ENCODE measurements at places on chromosomes 5 and 9.

DNA sequence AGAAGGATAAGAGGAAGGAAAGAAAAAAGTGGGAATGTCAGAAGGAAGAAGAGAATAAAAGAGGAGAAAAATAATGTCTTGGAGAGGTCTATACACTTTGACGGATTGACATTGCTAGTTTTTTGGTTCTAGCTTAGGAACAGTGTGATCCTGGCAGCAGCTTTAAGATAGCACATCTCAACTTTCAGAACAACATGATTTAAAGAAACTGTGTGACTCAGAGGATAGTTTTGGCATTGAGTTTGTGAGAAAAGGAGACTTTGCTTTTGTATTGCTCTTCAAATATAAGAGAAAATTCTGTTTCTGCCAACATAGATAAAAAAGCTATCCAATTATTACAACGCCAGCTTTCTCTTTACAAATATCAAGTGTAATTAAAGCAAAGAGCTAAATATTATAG lies 260.7 kb upstream of the ARRDC3 start:
- DNase-seq: no peak

DNA sequence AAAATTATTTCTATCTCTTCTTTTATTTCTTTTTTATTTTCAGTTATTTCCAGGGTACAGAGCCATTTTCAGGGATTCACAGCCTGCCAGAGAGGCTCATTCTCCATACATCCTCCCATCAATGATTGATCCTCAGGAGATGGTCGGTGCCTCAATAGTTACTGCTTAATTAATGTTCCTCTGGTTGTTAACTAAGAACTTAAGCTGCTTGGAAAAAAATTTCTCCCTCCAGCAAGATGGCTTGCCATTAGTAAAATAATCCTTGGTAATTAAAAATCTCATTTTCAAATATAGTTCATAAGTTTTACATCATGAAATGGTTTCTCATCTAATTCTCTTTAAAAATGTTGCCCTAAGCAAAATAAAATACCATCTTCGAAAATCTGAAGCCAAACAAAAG lies 20.0 kb downstream of the MARCHF11 start:
- DNase-seq: no peak

GRCh38 chr5:131186561-131187256 lies 16.0 kb downstream of the LYRM7 start:
- peak; percentile 23 for DNase-seq

DNA sequence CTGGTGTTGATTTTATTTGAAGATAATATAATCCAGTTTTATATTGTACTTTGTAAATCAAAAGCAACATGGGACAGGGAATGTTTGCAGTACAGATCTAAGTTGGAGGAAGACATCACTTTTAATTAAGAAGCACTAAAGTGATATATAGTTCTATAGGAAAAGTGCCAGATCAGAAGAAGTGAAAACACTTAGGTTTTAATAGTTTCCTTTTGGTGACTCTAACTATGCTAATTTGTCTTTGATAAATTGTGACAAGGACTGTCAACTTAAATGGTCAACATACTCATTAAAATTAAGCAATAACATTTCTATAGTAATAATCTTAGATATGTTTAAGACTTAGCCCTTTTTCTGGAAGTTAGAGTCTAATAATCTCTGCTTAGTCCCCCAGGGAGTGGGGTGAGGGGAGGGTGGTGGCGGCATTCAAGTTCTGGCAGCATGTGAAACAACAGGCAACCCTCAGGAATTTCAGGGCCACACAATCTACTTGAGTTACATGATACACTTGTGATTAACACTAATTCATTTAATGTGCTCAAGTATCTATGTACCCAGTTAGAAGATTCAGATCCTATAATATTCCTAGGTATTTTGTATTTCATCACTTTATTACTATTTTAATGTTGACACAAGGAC lies 1026.5 kb downstream of the NR2F1-AS1 start:
- DNase-seq: no peak

DNA sequence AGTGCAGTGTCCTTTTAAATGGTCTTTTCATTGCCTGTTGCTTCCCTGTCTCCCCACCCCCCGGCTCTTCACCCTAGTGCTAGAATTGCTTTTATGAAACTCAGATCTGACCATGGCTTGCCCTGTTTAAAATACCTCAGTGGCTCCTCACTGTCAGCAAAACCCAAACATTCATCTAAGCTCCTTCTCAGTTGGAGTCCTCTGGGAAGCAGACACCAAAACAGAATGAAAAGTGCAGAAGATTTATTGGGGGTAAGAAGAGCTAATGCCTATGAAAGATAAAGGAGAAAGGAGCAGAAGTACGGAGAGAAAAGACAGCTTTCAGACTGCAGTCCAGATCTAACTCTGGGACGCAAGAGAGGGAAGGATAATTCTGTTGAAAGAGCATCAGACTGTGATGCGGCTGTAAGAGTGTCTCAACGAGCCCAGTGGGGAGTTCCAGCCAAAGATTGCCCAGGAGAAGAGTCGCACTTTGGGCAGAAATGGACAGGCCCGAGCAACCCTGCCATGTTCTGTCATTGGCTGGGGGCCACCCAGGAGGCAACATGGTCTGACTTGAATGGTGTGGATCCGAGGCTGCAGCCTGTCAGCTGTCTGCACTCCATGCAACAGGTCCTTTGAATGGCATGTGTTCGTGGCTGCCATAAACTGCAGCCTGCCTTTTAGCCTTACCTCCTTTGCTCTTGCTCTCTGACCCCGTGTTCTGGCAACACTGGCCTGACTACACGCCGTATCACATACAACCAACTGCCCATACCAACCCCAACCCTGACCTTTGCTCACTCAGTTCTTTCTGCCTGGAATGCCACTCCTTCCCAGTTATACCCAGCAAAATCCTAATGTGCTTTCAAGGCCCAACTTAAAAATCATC lies 55.9 kb downstream of the IRF1 start:
- DNase-seq: no peak

DNA sequence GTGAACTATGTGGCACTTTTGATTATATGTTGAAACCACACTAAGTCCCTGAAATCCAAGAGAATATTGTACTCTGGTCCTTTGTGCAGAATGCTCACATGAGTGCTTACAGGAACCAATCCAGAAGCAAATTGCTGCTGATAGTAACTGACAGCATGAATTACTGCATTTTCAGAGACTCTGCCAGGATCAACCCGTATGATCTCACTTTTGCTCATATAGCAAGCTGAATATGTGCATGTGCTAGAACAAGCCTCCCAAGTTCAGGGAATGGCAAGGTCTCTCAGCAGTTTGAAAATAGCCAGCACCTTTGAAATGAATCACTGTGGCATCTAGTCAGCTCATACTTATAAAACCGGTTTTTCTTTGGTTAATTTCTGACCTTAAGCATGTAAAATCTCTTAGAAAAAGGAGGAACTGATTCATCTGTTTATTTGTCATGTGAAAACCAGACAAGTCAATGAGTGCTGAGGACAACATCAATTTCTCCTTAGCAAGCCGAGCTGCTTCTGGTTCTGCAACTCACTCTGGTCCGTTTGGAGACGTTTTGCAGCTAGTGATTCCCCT lies 215.7 kb upstream of the ELL2 start:
- peak; percentile 44 for DNase-seq

DNA sequence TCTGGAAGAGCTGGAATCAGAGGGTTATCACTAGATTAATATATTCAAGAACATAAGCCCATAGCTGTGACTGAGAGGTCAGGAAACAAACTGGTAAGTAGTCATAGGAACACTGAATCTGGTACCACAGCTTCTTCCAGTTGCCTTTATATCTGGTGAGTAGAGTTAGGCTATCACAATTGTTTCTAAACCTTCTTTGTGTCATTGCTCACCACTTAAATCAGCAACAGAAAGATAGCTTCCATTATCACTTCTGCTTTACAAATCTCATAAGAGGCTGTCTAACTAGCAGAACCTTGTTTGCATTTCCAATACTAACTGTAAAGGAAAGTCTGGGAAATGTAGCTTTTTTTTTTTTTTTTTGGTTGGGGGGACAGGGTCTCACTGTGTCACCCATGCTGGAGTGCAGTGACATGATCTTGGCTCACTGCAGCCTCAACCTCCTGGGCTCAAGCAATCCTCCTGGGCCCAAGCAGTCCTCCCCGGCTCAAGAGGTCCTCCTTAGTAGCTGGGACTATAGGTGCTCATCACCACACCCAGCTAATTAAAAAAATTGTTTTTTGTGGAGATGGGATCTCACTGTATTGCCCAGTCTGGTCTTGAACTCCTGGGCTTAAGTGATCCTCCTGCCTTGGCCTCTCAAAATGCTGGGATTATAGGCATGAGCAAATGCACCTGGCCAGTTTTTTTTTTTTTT lies 22.0 kb downstream of the CDC42SE2 start:
- DNase-seq: no peak

DNA sequence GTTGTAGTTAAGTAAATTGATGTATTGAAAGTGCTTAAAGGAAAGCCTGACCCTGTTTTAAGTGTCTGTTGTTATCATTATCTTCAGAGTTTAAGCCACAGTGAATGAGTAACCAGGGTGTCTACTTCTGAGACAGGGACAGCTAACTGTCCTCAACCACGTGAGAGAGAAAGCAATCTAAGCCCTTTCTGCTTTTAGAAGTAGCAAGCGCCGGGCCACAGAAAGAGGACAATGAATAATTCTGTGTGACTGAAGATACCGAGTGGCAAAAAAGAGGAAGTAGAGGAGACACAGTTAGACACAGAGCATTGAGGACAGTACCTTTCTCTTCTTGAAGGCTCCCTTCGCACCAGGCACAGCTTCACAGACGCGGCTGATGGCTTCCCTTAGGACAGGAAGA lies 86.3 kb downstream of the S1PR3 start:
- no peak for DNase-seq

DNA sequence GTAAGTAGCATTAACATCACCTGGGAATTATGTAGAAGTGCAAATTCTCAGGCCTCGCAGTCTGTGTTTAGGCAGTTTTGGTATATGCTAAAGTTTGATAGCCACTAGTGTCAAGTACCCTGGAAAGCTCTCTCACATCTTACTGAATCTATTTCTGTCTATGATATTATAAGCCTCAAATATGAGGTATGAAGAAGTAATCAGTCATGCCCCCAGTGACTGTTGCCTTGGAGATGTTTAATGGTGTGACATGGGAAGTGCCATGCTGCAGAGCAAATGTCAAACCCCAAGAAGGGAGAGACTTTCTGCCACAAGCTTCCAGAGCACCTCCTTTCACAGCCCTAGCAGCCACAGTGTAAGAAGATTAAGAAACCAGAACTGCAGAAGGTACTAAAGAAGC lies 9.8 kb upstream of the PDE8B start:
- no peak for DNase-seq

DNA sequence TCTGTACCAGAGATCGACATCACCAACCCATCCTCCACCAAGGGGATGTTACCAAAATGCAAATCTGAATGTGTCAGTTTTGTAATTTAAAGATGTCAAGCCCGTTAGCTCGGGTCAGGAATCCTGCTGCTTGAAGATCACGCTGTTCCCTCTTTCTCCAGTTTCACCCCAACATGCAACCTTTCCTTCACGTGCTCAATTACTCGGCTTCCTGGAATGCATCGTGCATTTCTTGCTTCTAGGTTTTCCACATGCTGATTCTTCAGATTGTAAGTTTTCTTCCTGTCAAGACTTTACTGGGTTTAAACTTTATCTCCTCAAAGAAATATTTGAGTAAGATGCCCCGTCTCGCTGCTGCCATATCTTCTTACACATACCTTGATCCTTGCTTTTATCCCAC lies 209.5 kb upstream of the SNX2 start:
- no peak for DNase-seq

GRCh38 chr9:27162045-27162444 lies 53.0 kb downstream of the TEK start:
- no peak for DNase-seq

DNA sequence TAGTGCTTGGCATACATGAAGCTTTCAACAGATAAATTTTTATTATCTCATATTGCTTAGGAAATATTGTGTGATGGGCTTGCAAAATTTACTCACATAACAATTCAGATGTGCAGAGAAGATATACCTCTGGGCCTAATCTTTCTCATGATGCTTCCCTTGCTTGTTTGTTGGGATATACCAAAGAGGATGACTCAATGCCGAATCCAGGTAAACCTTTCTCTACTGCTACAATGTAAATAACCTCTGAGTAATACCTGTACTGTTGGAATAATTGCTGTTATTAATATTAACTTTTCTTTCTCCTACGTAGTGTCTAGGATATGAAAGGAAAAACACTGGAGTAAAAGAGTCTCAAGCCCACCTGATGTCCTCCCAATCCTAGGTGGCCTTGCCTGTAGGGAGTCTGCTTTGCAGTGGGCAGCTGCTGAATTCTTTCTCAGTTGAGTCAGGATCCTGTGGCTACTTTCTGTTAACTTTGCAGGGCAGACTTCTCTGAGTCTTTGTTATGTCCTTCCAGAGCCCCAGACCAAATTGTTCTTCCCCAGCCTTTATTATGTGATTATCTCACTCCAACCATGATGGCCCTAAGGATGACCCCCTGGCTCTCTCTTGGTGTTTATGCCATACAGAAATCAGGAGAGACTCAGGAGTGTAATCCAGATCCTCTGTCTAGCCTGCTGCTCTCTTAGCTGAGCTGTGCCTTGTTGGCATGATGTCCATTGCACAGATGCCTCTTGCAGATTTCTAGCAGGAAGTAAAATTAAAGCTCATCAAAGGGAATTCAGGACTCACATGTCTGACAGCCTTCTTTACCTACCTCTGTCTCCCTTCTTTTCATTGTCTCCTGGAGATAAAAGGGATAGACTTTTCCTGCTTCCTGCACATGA lies 208.1 kb downstream of the SNX18 start:
- no peak for DNase-seq

DNA sequence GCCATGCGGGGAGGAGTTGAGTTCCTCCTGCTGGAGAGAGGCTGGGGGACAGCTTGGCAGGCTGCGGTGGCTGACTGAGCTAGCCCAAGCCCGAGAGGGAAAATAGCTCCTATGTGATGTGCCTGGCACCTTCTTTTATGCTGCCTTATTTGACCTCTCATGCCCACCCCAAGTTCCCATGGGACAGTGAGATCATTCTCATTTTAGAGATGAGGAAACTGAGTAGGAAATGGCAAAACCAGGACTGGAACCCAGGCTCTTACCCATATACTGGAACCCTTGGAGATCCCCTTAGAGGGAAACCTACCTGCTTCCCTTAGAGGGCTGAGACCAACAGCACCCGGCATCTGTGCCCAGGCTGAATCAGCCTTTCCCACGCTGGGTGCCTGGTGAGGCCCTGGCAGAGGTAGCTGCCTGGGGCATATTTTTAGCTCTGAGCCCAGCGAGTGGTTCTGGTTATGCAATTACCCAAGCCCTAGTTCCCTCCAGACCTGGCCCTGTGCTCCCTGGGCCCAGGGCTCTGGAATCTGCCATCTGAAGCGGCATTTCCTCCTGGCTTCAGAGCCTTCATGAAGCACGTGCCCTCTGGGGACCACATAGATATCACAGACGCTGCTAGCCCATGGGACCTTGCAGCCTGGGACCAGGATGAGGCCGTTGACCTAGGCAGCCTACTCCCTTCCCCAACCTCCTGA lies 23.6 kb downstream of the COL27A1 start:
- no peak for DNase-seq

DNA sequence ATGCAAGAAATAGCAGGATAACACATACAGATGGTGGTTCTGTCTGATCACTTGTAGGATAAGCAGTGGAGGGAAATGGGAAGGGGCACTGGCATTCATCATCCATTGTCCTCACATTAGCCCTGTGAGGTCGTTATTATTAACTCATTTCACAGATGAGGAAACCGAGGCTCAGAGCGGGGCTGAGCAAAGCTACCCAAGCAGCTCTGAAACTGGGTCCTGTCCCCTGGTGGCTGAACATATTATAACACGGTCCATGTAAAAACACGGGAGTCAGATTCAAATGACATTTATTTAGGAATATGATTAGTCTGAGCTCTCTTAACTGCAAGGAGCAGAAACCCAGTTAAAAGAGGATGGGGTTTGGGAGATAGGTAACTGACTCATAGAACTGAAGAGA lies 43.1 kb downstream of the HRH2 start:
- peak; percentile 8 for DNase-seq
